ENCODE measurements at places on chromosomes 12 and 14.

DNA sequence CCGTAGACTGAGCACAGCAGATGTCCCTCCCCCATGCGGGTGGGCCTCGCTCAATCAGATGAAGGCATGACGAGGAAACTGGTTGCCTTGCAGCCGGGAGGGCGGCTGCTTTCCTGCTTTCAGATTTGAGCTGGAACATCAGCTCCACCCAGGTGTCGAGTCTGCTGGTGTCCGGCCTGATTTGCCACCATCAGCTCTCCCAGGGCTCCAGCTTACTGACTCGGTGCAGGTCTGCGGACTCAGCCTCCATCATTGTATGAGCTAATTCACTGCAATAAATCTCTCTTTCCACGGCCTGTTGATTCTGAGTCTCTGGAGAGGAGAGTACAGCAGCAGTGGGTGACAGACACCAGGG is 156.2 kb downstream of the KIF26A start:
- no peak for DNase-seq

DNA sequence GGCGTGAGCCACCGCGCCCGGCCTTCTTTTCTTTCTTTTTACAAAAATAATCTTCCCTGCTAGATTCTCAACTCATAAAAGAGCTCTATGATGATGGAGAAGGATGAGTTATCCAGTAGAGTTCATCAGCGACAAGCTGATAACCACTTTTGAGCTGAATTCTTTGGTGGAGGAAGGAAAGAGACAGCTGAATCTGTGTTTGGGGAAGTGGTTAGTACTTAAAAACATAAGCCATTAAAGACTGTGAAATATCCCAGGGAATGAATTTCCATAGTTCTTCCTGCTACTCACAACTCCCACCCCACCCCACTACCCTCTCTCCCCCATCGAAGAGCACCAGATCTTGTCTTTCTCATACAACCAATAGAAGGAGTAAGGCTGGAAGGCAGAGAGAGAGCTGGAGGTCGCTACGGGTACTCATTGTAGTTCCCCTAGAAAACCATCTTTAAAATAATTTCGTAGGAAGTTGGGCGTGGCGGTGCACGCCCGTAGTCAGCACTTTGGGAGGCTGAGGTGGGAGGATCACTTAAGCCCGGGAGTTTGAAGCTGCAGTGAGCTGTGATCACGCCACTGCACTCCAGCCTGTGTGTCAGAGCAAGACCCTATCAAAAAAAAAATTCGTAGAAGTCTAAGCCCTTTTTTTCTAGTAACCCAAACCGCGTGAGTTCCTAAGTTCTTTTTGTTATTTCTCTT is 647 bp upstream of the ESPL1 start:
- no peak for DNase-seq

DNA sequence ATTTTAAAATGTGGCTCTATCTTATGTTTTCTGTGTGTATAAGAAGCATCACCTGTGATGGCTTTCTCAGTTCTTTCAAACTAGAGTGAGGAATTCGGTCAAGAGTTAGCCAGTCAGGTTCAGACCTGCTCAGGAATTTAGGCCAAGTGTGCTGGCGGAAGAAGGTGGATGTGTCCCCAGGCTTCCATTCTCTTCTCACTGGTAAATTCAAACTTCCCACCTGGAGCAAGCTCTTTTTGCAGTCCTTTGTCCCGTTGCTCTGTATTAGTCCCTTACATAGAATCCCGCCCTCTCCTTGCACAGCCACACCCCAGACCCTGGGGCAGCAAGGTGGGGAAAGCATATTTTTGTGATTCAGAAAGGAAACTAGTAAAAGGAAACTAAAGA is 124.7 kb upstream of the PWP1 start:
- DNase-seq = no peak

DNA sequence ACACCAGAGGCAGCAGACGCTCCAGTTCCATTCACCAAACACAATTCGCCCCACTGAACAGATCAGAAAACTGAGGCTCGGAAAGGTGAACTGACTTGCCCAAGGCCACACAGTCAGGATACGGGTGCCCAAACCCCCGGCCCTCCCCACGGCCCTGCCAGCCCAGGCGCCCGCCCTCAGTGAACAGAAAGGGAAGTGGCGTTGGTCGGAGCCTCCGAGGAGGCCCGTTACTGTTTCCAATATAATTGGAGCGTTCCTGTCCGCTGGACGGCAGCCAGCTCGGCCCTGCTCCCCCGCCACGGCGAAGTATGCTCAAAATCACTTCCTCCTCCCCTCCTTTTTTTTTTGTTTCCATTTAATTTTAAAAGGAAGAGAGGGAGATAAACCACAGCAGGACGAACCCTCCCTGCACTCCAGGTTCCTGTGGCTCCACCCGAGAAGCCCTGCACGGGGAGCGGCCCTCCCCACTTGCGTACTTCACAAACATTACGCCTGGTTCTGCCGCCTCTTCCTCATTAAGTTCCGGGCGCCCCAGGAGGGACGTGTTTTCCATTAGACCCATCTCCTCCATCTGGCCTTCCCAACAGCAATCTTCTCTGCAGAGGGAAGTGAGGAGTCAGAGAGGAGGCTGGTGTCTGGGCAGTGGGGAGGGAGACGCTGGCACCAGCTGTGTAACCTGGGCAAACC is 61.1 kb downstream of the NCOR2 start:
- DNase-seq = no peak

GRCh38 chr12:108616941-108617858 is 16.5 kb downstream of the SELPLG start:
- peak; percentile 47 for DNase-seq

- DNase-seq = no peak
Measured at GRCh38 chr12:131129839-131130238, 176.1 kb downstream of the ADGRD1 start.

DNA sequence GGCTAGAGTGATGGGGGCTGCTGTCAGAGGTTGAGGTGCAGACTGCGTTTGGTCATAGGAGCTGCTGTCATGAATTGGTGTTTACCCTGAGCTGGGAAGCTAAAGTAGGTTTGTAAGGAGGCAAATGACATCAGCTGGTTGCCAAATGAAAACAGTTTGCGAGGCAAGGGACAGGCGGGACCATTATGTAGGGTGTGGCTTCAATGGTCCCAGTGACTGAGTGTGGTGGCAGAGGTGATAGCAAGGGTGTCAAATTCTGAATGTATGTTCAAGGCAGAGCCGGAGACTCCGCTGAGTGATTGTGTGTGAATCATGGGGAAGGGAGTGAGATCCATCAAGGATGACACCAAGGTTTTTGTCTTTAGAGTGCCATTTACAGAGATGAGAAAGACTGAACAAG is 359.5 kb downstream of the VRK1 start:
- no peak for DNase-seq

- DNase-seq = no peak
Measured at GRCh38 chr14:54364555-54365415, 32.0 kb upstream of the CDKN3 start.

- DNase-seq = no peak
Measured at GRCh38 chr14:94042433-94043091, 16.4 kb downstream of the OTUB2 start.

DNA sequence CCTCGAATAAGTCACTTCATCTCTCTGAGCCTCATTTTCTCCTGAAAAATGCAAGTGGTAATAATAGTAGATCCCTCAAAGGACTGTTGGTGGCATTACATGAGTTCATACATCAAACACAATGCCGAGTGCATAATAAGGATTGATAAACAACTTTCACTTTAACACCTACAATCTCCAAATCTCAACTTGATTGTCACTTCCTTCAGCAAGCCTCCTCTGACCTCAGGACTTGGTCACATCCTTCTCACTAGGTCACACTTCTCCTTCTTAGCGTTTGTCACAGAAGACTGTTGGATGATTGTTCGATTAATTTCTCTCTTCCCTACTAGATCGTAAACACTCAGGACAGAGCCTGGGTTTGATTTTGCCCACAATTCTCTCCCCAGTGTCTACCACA is 7.9 kb upstream of the PRKAB1 start:
- DNase-seq = no peak

DNA sequence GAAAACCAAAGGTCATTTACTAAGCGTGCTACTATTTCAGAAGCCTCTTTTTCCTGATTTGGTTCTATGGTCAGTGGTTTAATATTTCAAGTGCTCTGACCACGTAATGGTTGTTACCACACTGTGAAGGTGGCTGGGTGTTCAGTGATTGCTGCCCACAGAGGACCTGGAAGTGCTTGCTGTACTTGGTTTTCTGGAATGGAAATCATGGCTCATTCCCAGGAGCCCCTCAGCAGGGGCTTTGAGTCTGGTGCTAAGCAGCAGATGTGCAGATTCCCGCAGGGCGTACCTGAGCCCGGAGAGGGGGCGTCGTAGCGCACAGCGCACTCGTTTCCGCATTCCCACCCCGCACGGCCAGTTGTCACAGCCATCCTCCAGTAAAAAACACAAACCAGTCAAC is 50.5 kb downstream of the TRAF3 start:
- no peak for DNase-seq

All from activated T-helper 1 cell treated with Interleukin-2 at 50 U/mL for 16 hours (primary cell).